Smooth muscle cell of the pulmonary artery (primary cell): ENCODE measurements at places on chromosomes 1 and 21. TPM values are rescaled to one million over a fixed set of nuclear protein-coding genes. Genes with fewer than 3 reads are reported as not detected.

Gene SLC35F3
- total RNA-seq, result 0.23 TPM in 1 of 2 replicates, not detected in the other

Gene MLLT11
- total RNA-seq, result 4.5 and 8.2 TPM in 2 replicates

Gene TLCD4
- 0.26 and 1.2 TPM in 2 replicates for total RNA-seq

Gene KRTAP10-12
- not detected in 2 replicates for total RNA-seq

Gene SLC37A1
- total RNA-seq, result 2.2 and 4.8 TPM in 2 replicates

Gene COL8A2
- 6.6 and 13.8 TPM in 2 replicates for total RNA-seq

Gene LCK
- total RNA-seq, result not detected in 2 replicates
